ENCODE measurements at places on chromosomes 3 and 15. TPM values are rescaled to one million over a fixed set of nuclear protein-coding genes. Genes with fewer than 3 reads are reported as not detected.

DNA sequence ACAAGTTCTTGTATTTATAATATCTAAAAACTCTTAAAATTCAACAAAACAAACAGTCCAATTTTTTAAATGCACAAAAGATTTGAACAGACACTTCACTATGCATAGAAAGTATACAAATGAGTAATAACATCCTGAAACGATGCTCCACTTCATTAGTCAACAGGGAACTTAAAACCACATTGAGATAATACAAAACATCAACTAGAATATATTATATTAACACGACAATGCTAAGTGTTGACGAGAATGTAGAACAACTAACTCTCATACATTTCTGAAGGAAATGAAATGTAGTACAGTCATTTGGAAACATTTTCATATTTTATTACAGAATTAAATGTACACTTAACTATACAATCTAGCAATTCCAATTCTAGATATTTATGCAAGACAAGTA lies 93.4 kb downstream of the IGSF11 start:
- DNase-seq, result no peak

DNA sequence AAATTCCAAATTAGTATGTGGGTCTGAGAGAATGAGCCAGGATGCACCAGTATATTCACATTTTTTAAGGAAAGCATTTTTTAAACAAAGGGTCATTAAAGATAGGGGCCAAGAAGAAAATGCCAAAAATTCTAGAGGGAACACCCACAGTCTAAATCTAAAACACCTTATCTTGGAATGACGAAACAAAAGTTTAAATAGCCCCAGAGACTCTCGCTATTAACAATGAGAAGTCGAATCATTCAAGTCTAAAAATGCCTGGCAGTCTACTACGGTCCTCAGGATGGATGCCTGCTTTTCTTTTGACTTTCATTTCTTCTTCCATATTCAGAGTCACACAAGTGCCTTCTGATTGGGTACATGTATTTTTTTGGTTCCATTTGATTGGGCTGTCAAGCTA lies 66.3 kb downstream of the SSUH2 start:
- DNase-seq, result no peak

DNA sequence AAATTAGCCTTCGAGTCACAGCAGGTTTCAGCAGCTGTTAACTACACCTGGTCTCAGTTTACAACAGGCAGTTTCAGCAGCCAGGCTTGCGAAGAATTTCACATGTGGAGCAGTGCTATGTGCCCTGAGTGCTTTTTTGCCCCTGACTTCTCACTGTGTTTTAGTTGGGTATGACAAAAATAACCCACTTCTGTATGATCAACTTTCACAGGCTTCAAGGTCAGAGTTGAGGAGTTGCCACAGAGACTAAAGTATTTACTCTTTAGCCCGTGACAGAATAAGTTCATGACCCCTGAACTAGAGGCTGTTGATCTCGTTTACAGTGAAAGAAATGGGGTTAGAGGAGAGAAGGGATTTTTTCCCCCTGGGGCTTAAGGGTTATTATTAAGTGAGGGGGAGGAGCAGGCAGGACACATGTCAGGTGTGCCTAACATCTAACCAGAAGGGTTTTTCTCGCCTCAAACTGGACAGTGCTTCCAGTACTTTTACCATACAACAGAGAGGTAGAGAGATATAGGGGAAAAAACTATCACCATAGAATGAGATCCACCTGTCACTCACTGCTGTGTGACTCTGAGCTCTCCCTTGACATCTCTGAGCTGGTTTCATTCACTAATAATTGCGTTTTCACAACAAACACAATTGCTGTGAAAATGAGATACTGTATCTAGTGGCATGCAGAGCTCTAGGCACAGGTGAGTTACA lies 14.0 kb upstream of the TOPBP1 start:
- DNase-seq, result no peak

GRCh38 chr3:49410846-49411534 lies 786 bp downstream of the RHOA start:
- no peak for DNase-seq

DNA sequence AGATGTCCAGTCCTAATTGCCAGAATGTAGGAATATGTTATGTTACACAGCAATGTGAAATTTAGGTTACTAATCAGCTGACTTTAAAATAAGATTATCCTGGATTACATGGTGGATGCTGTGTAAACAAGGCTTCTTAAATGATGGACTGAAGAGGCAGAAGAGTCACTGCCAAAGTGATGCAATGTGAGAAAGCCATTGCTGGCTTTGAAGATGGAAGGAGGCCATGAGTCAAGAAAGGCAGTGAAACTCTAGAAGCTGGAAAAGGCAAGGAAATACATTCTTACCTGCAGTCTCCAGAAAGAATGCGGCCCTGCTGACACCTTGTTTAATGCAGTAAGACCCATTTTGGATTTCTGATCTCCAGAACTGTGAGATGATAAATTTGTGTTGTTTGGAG lies 179.1 kb upstream of the ZPLD1 start:
- no peak for DNase-seq

DNA sequence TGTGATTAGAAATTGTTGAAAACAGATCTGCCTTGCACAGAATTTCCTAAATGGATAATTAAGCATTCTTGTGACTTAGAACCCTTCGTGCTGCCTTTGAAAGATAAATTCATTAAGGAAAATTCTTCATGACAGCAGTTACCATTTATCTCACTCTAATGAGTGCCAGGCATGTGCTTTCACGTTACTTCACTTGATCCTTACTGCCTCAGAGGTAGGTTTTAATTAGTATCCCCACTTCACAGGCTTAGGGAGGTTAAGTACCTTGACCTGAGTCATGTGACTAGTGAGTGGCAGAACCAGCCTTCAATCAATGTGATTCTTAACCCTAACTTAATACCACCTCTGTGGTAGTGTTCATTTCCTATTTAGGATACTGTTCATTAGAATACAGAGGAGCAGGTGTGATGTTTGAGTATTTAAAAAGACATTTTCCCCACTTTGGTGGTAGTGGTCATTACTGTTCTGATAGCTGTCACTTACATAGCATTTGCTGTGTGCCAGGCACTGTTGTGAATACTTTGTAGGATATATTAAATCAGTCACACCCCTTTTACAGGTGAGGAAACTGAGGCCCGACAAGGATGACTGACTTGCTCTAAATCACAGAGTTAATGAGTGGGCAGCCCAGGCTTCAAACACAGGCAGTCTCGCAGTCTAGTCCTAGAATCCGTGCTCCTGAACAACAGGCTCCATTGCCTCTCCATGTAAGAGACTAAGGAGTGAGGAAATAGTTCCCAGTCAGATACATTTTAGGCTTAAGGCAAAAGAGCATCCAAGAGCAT lies 57.9 kb downstream of the RLBP1 start:
- DNase-seq, result no peak

- DNase-seq, result no peak
Observed at GRCh38 chr3:188948281-188948996, 223.3 kb upstream of the TPRG1 start.

DNA sequence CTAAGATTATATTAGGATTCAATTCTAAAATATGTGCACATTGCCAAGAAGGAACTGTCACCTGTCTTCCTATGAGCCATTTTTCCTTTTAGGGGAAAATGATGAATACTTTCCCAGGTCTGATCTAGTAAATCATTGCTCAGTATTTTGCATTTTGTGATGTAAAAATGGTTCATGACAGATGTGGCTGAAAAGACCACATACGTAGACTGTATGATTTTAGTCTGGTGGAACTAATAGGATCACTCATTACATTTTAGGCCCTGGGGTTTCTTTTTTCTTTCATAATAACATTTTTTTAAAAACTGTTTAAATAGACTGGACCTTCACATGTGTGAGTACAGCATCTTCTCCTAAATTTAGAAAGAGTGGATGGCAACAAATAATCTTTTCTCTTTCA lies 201.7 kb upstream of the MLF1 start:
- no peak for DNase-seq

DNA sequence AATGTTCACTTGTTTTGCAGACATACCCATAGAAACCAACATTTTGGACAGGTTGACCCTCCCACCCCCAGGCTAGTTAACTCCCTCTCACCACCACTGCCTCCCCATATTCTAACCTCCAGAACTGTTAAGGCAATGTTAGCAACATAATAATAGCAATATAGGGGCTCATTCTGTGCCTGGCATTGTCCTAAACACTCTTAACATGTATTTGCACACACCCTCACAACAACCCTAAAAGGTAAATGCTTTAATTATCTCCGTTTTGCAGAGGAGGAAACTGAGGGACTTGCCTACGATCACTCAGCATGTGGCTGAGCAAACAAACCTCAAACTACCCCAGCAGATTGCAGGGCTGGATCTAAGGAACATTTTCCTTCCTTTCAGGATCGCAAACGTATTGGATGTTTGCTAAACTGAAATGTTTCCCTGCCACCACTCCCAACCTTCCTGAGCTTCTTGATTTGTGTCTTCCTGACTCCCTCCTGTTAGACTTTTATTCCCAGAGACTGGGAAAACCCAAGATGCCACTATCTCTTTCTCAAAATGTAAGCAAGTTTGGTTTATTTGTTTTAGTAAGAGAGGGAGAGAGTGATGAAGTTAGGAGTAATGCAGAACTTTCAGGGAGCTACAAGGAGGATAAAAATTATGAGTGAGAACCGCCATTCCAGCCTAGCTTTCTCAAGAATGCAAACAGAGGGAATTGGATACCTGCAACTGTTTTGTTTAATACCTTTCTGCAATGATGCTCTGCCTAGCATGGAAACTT lies 1.3 kb downstream of the SCG5 start:
- no peak for DNase-seq

- DNase-seq, result no peak
Observed at GRCh38 chr15:95175914-95176658, 944.7 kb downstream of the MCTP2 start.

DNA sequence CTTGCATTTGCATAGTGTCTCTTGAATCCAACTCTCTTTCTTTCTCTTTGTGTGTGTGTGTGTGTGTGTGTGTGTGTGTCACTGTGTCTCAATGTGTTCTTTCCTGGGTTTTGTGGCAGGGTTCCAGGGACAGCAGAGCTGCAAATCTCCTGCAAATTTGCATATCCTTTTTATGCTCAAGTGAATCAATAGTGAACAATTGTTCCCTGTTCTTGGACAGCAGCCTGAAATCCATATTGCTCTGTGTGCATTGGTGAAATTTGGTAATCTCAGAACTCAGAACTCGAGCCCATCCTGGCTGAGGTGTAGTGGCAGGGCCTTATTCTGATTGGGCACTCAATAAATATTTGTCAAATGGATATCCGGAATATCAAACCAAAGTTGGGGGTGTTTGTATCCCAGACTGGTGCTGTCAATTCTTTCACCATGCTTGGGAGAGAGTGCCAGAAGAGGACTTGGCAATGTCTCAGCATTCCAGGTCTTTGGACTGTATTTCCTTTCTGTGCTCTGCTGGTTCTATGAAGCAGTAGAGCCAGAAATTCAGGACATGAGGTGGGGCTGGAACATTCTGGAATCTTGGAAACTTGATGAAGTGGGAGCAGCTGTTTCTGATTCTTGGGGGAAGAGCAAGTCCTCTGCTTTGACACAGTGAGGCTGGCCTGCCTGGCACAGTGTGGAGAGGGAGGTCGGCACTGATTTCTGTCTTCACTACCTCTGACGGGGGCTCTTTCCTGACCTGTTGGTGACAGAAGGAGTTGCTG lies 380.6 kb upstream of the C2CD4B start:
- no peak for DNase-seq

Gene KCNH8
- 0.16 TPM for total RNA-seq

Gene GTF2A2
- 62.7 TPM for total RNA-seq

Gene RASL12
- not detected for total RNA-seq
